ENCODE measurements at places on chromosomes 7 and 10.

- no peak for DNase-seq
Observed at GRCh38 chr7:30595436-30596013, 847 bp downstream of the GARS1 start.

- no peak for DNase-seq
Observed at GRCh38 chr7:8303904-8304528, 42.0 kb upstream of the ICA1 start.

GRCh38 chr10:131653140-131653539 is 247.7 kb upstream of the PPP2R2D start:
- DNase-seq = no peak

DNA sequence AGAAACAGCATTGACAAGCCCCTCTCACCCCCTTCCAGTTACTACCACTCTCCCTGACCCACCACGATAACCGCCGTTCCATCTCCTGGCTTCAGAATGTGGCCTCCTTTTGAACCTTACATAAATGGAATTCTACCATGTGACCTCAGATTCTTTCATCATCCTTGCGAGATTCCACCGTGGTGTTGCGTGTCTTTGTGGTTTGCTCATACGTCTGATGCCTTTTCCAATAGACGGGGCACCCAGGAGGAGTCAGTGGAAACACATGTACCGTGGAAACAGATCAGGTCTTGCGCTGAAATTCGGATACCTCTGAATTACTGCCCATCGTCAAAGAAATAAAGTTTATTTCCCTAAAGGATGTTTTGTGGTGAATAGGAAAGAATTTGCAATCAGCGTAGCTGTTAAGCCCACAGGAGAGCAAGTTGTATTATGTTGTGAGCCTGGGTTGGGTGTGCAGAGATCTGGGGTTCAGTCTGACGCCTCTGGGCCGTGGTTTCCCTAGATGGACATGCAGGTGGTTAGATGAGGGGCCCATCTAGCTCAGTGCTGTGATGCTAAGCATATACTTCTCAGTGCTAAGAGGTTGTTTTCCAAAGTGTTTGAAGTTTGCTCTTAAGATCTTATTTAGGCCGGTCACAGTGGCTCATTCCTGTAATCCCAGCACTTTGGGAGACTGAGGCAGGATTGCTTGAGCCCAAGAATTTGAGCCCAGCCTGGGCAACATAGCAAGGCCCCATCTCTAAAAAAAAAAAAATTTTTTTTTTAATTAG is 29.1 kb downstream of the GTF2IRD1 start:
- no peak for DNase-seq

DNA sequence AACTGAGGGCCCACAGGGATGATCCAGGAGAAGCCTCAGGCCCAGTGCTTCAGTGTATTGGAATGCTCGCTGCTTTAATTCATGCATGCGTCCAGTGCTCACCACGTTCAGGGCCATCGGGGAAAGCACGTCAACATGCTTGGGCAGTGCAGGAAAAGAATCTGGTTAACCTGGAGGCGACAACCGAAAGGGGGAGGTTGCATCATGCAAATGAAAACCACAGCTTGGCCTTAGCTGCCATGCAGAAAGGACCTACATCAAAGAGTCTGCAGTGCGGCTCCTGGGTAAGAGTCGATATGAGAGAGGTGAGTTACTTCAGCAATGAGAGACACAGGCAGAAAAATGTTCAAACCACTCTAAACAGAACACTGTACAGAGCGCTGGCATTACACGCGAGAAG is 440.1 kb downstream of the KCNMA1 start:
- no peak for DNase-seq

GRCh38 chr7:127207230-127207629 is 45.5 kb downstream of the GRM8 start:
- DNase-seq = no peak

DNA sequence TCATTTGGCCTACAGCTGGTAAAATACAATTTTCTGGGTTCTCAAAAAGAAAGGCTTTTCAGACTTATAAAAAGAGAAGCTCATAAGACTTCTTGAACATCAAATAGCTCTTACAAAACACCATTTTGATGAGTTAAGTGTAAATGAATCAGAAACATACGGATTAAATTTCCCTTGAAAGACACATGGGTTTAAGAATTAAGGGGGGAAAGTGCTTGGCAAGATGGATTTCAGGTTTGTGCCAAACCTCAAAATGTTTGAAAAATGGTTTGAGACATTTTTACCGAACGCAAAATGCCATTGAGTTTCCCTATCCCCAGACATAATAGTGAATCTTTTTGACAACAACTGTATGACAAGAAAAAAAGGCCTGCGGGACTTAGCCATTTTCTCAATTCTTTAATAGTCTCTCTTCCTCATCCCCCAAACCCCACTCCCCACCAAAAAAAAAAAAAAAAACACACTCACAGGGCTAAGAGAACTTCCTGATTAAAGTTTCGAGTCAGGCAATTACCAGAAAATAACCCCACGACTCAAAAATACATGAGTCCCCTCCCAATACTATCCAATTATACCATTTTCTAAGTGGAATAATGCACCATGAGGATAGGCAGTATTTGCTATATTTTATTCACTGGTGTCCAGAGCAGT is 260.1 kb downstream of the TRIL start:
- DNase-seq = no peak

DNA sequence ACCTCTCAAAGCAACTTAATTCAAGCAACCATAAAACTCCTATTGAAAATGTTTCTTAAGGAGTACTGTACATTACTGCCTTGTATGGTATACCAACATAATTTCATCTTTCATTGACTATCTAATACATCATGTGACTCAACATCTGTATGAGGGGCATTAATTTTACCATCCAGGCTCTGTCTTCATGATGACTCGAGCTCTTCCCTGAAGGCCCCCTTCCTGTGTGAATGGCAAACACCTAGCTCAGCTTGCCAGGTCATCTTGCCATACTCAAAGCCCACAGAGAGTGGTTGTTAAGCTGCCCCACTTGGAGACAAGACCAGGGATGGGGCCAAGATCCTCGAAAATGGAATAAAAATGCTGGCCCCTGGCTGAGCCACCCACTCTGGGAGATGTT is 82.4 kb downstream of the SGMS1 start:
- no peak for DNase-seq

DNA sequence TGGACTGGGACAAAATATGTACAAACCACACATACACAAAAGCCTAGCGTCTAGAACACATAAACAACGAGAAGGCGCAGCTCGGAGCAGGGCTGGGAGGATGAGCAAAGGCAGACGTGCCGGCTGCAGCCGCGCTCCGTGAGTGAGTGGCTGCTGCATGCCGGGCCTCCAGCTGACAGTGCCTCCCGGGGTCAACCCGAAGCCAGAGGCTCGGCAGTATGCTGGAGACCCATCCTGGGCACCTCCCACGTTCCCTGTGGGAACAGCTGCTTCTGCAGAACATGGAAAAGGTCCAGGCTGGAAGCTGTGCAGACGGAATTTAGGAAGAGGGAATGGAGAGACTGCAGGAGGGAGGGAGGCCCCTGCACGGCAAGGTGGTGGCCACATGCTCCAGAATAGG is 3.6 kb upstream of the GPR146 start:
- DNase-seq = no peak

DNA sequence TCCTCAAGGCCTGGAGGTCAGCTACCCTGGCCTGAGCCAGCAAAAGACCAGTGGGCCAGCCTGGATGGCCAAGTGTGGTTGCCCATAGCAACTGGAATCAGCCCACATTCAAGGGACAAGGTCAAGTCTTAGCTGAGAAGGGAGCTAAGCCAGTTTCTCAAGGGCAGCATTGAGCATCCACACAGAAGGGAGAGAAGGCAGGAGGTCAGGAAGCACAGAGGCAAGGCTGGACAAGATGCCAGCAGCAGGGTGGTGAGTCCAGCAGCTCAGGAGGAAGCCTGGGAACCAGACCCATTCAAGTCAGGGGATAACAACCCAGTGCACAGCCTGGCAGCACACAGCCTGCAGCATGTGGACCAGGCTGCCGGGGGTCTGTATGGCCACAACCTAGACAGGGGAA is 54.0 kb upstream of the ZMIZ1 start:
- no peak for DNase-seq

DNA sequence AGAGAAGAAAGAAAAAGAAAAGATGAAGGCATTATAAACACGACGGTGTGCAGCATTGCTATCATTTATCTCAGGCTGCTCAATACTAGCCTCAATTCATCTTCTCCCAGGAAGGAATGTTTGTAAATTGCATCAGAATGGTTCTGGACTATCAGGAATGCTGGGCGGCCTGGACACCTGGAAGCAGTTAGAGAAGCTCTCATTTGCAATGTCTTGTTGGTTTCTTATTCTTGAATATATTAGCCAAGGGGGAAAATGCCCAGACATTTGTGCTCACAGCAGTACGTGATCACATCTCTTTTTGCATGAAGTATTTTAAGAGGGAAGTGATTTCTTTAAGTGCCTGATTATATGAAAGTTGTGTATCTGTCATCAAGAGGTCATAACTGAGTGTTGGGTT is 85.6 kb upstream of the IMMP2L start:
- no peak for DNase-seq

DNA sequence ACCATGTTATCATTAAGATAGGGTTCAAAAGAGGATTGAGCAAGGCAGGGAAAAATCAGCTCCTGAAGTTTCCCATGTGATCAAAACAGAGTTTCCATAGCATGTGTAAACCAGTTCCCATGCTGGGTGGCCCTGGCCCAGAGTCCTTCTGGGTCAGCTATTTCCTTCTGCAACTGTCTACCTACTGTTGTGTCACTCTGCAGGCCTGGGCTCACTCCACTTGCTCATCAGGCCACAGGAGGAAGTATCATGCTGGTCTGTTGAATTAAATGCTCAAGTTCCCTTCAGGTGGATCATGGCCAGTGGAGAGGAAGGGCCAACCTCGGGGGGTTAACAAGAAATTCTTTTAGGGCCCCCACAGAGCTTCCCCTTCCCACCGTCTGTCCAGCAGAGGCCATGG is 104.7 kb downstream of the GFRA1 start:
- DNase-seq = no peak

Data from AML-193 (cell line).